ENCODE measurements at places on chromosomes 5 and 9.

DNA sequence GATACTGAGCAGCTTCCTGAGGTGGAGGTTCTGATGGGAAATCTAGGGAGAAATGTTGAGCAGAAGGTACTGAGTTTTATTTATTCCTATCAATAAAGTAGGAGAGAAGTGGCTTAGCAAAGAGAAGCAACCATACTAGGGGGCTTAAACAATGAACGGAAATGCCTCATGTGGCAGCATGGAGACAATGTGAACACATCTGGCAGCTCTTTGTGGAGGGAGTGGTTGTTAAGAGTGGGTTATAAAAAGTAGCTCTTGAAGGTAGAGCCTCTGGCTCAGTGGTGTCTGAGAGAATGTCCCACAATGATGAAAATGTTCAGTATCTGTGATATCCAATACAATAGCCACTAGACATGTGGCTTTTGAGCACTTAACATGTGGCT is 52.7 kb upstream of the EQTN start:
- no peak for DNase-seq

DNA sequence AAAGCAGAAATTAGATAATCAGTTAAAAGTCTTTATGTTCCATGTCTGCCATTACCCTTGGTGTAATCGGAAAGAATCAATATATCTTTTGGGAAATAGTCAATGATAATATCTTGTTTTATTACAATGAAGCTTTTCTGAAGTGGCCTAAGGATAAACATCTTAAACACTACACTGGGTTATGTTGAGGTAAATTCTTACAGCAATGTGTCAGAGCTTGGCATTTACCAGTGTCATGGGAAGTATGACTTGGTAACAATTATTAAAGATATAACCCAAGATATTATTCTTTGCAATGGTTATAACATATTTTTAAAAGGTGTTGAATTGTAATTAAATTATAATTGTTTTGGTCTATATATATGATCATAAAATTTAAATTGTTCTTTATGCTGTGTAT is 84.7 kb downstream of the CFAP95 start:
- DNase-seq = no peak

GRCh38 chr9:113712053-113712452 is 164.1 kb upstream of the ZNF618 start:
- DNase-seq = peak; percentile 43

DNA sequence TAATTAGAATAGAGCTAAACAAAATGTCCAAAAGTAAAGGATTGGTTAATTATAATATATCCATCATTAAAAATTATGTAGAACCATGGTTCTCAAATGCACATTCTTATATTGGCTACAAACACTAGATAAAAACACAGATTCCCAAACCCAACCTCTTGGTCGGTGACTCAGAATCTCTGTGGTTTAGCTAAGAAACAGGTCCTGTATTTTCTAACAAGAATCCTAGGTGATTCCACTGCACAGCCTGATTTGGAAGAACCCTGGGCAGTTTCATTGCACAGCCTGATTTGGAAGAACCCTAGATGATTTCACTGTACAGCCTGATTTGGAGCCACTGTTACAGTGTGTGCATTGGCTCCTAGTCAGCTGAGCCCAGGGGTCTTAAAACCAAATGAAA is 67.9 kb downstream of the KIAA1958 start:
- DNase-seq = peak; percentile 57

GRCh38 chr9:104675611-104676010 is 18.7 kb upstream of the OR13D1 start:
- no peak for DNase-seq

GRCh38 chr9:130927995-130928900 is 10.8 kb downstream of the FIBCD1 start:
- DNase-seq = peak; percentile 18

DNA sequence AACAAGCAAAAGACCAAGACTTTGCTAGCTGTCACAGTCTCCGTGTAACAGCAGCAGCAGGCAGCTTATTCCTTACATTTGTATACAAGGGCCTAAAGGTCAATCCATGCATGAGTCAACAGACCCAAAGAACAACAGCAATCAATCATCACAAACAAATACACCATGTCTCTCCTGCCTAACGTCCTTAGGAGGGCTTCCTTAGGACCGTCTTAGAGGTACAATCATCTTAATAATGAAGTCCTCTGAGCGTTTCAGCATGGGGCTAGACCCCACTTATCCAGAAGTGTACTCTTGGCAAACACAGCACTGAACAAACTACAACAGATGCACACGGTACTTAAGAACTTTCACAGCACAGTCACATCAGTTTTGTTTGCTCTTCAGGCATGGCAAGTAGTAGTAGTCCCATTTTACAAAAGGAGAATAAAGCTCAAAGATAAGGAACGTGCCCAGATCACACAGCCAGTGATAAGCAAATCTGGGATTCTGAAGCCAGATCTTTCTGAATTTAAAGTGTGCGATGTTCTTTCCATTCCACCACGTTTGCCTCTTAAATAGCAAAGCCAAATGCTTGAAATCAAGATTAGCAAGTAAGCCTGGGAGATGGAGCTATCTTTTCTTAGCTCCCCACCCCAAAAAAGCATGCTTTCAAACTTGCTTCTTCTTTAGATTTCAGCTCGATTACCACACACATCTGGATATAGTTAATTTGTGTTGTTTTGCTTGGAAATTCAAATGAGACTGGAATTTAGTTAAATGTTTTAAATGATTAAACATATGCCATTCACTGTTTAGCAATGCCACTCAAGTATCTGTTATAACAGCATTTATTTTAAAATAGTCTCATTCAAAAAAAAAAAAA is 24.2 kb downstream of the PSMB7 start:
- DNase-seq = no peak

- DNase-seq = no peak
These were observed 11.2 kb downstream of the SH3RF2 start for GRCh38 chr5:145947581-145947980.

- no peak for DNase-seq
These were observed 3.7 kb upstream of the DOLPP1 start for GRCh38 chr9:129077236-129077635.

- peak; percentile 17 for DNase-seq
These were observed 12.5 kb upstream of the FOXE1 start for GRCh38 chr9:97840521-97840920.

- DNase-seq = no peak
These were observed 19.9 kb upstream of the ADRB2 start for GRCh38 chr5:148806520-148806931.

- DNase-seq = no peak
These were observed 91.1 kb upstream of the CD180 start for GRCh38 chr5:67287510-67288268.

DNA sequence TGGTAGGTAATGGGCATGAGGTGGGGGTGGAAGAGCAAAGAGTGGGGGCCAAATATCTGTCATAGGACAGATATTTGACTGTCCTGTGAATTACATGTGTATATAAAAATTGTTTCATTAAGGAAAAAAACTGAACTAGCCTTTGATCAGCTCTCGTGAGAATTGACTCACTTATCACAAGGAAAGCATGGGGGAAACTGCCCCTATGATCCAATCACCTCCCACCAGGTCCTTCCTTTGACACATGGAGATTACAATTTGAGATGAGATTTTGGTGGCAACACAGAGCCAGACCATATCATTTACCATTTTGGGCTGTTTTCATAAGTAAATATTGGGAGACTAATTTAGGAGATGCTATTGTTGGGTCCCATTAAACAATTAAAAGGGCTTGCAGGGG is 63.2 kb upstream of the FYB1 start:
- DNase-seq = no peak

- no peak for DNase-seq
These were observed 81.8 kb downstream of the TMEM252 start for GRCh38 chr9:68458918-68459317.

DNA sequence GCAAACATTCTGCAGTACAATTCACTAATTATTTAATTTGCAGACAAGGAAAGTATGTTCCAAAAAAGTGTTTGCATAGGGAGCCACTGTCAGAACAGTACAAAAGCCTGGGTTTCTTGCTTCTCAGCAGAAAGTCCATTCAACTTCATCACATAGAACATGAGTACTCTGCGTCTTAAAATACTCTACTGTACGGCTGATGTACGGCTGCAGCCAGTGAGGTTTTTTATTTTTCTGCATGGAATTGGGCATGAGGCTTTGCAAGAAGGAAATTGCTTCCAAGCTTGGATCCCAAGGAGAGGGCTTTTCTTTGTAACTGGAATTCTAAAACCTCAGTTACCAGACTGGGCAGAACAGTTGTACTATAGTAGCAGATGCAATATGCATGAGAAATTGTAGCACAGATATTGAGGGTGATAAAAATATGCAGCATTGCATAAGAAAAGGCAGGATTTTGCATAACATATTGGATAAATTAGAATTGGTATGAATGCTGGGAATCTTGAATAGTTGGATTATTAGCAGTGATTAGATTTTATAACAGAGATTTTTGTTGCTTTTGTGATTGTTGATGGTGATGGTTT is 178.1 kb upstream of the CDH9 start:
- no peak for DNase-seq

- DNase-seq = no peak
These were observed 129.7 kb upstream of the DHFR start for GRCh38 chr5:80784451-80784850.

- DNase-seq = no peak
These were observed 1.3 kb downstream of the PTRH1 start for GRCh38 chr9:127714020-127714750.

DNA sequence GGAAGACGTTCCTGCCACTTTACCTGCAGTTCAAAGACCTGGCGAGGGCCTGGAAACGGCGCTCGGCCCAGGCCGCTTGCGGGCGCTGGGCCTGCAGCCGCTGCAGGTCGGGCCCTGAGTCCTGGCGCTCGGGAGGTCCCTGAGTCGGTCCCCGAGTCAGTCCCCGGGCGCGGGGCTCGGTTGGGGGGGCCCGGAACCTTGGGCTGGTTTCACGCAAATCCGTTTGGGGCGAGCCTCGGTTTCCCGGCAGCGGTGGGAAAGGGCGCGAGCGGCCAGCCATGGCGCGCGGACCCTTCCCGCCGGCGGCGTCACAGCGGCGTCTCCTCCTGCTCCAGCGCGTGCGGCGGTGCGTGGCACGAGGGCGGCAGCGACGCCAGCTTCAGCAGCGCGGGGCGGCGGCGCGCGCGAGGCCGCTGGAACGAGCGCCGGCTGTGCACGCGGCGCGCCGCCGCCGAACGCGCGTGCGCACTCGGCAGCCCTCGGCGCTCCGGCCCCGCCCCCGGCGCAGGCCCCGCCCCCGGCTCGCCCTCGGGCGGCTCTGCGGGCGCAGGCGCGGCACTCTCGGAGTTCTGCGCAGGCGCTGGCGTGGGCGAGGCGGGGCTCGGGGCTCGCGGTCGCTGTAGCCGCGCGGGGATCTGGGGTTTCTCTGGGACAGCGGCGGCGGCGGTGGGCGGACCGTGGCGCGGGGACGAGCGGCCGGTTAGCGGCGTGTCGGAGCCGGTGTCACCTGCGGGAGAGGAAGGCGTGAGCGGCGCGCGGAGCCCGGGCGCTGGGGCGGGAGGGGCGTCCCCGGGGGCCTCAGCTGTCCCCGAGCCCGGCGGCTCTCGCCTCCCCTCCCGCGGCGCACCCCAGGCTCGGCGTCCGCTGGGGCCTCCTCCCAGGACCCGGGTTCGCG is 29.9 kb downstream of the EXOC3 start:
- DNase-seq = peak; percentile 53

- DNase-seq = no peak
These were observed 512.2 kb downstream of the ZNF608 start for GRCh38 chr5:124234022-124234769.

DNA sequence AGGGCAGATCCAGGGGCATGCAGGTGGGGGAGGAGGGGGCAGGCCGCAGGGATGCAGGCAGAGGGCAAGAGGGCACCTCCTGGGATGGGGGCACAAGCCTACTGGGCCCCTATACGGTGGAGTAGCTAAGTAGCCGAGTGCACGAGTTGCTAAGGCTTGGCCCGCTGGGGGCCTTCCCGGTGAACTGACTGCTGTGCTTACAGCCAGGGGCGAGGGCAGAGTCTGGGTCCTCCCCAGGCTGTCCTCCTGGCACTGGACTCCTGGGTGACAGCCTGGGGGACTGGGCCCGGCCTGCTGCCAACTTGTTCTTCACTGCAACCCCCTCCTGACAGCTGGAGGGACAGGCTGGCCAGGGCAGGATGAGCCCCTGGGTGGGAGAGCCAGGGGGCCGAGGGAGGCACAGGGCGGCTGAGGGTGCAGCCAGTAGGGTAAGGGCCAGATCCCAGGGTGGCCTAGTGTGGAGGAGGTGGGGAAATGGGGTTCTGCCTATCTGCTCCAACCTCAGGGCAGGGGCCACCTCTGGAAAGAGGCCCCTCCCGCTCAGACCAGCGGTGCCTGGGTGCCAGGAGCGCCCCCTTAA is 1.7 kb upstream of the EGFL7 start:
- no peak for DNase-seq

GRCh38 chr9:108093773-108094675 is 604.5 kb upstream of the KLF4 start:
- DNase-seq = peak; percentile 2

DNA sequence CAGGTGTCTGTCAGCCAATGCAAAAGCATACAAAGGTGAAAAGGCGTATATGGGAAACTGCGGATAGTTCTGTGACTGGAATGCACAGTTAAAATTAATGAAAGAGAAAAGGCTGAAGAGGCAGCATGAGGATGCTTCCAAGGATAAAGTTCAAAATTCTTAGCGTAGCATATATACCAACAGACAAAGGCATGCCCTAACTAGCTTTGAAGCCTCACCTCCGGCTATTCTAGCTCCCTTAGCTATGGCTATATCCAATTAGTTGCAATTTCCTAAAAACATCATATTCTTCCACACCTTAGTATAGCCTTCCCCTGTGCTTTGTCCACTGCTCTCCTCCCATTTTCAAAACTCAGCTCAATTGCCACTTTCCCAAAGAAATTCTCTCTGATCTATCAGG is 1.4 kb upstream of the DNAJA1 start:
- DNase-seq = no peak

DNA sequence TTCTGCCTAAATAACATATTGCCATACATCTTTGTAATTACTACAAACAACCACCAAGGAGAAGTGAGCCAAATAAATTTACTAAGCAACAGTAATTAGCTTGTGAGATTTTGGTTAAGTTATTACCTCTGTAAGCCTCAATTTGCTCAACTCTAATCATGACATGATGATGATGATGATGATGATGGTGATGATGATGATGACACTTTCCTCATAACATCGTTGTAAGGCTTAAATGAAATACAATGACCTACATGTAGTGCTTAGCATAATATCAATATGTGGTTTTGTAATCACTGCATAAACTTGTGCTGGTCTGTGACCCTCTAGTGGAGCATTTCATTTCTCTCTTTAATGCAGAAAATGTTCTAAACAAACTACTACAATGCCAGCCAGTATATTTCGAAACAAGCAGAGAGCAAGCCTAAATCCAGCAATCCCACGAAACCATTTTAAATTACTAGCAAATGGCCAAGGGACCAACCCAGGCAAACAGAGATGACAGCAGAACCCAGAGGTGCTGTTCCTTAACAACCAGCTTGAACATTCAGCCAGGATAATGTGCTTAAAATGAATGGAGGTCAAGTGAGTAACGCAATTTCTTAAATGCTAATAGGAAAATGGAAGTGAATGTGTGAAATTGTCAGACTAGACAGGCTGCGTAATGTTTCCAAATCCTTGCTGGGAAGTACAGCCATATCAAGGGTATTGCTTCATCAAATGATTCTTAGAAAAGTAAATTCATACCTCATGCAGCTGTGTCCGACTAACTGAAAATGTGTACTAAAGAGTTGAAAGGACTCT is 281.9 kb upstream of the PUM3 start:
- DNase-seq = no peak

- no peak for DNase-seq
These were observed 32.6 kb downstream of the ROR2 start for GRCh38 chr9:91917436-91917835.

Measured in brain microvascular endothelial cell (primary cell).